ENCODE measurements at places on chromosomes 7 and 10.

- no peak for DNase-seq
Observed at GRCh38 chr7:21358648-21359047, 69.2 kb upstream of the SP4 start.

GRCh38 chr10:106619346-106619745 is 545.2 kb downstream of the SORCS1 start:
- no peak for DNase-seq

DNA sequence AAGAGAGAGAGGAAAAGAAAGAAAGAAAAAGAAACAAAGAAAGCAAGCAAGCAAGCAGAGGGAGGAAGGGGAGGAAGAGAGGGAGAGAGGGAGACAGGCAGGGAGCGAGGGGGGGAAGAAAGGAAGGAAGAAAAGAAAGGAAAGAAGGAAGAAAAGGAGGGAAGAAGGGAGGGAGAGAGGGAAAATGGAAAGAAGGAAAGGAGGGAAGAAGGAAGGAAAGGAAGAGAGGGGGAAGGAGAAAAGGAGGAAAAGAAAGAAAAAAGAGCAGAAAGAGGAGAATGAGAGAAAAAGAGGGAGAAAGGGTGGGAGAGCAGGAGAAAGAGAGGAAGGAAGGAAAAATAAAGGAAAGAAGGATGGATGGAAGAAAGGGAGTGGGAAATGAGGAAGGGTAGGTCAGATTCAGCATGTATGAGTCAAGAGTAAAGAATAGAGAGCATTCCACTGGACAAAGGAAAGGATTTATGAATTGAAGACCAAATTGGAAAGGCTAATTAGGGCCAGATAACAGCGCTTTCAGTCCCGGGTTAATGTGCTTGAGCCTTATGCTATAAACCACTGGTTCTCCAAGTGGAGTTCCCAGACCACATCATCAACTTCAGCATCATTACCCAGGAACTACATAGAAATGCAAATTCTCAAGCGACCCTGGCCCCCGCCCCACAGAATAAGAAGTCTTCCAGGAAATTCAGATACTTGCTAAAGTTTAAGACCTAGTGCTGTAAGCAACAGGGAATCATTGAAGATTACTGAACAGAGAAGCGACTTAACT is 85.1 kb downstream of the C10orf90 start:
- DNase-seq = no peak

- peak; percentile 60 for DNase-seq
Observed at GRCh38 chr7:39950473-39951225, 593 bp downstream of the CDK13 start.

DNA sequence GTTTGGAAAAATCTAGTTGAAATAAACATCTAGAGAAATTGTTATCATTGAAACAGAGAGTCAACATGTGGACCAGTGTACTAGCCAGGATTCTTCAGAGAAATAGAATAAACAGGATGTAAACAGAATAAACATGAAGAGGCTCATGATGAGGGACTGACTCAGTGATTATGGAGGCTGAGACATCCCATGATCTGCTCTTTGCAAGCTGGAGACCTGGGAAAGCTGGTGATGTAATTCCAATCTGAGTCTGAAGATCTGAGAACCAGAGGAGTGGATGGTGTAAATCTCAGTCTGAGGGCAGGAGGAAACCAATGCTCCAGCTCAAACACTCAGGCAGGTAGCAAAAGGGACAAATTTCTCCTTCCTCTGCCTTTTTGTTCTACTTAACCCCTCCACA is 62.9 kb upstream of the FAM180A start:
- DNase-seq = no peak

DNA sequence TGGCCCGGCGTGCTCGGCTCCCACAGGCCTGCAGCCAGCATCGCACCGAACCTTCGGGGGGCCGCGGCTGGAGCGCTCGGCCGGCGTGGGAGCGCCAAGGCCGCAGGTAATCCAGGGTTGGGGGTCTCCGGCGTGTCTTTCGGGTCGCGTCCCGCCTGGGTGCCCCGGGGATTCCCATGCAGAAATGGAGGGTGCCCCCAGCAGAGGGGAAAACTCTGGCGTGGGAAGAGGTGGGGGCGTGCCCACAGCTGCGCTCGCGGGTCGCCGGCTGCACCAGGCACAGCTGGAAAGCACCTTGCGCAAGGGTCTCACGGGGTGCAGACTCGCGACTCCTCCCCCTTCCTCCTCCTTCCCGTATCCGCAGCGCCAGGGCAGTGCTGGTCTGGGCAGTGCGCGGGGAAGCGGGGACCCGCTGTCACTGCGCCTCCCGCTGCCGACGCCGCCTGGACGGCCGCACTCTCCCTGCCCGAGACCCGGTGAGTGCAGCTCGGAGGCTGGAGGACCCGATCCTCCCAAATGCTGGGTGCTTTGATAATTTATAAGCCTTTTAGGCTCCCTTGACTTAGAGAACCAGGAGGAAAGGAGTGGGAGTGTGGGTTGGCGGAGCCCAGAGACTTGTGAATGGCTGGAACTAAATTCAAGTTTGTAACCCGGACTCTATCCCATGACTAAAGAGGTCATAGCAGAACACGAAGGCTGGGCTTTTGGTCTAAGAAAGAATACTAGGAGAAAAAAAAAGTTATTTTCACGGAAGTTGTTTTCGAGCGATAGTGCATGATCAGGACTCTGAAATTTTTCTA is 489 bp downstream of the MAP3K8 start:
- DNase-seq = peak; percentile 66

DNA sequence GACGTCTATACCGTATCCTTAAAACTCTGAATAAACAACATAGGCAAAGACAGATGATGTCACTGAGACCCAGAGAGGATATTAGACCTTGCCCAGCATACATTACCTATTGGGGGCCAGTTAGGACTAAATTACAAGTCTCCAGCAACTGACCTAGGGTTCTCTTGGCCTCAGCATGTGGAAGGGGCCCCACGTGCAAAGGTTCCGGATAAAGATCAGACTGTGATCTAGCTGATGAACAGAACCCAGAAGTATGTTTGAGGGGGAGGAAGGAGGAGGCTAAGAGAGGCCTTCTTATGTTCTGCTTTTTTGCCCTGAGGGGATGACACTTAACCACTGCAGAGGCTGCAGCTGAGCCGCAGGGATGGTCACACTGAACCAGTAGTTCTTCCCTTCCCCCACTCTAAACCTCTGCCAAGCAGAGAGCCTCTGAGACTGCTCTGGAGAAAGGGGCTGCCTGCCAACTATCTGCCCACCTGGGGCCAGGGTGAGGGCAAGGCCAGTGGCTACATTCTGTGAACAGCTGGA is 24.0 kb upstream of the KMT2C start:
- DNase-seq = no peak

DNA sequence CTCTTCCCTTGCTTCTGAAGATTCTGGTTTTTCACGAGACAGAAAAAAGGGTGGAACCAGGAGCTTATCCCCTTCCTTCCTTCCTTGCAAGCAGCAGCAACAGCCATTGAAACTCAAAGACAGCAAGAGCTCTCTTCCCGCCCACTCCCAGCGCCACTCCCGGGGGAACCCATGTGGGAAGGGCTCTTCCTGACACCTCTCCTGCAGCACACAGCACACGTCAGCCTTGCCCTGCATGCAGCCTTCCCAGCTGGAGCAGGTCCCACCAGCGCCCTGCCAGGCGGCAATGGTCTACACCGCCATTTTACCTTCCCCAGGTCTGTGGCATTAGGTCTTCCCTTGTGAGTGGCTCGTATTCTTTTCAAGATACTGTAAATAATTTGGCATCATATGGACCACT is 161.8 kb downstream of the MGMT start:
- no peak for DNase-seq

DNA sequence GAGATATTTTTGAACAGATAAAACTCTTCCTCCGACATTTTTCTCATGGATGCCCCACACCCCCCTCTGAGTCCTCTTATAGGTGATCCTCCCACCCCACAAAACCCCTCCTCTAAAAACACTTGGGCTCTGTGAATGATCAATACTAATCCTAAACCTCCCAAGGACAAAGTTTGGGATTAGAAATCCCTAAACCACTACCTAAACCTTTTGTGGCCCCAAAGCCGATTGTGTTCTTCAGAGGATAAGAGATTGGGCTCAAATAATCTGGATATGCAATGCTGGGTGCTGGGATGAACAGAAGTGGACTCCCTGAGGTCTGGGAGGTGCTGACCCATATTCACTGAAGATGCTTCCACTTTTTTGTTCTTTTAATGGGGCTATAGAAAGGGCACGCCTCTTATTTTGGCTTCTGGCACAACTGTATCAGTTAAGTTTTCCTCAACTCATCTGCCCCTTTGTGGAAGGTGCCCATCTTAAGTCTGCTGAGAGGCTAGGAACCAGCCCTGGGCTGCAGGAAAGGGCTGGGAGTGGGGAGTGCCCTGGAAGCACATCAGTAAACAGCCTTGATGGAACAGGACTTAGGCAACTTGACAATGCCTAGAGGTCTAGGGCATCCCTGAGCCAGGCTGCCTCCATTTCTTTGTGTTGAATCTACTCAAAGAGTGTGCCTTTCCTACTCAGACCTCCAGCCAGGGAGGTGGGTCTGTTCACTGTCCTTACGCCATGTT is at the start of gene OPN1SW:
OPN1SW (minus strand) TSS at position 51 of the 731 bp plus-strand sequence; CDS start at position 38, 13 bp downstream.
- no peak for DNase-seq

DNA sequence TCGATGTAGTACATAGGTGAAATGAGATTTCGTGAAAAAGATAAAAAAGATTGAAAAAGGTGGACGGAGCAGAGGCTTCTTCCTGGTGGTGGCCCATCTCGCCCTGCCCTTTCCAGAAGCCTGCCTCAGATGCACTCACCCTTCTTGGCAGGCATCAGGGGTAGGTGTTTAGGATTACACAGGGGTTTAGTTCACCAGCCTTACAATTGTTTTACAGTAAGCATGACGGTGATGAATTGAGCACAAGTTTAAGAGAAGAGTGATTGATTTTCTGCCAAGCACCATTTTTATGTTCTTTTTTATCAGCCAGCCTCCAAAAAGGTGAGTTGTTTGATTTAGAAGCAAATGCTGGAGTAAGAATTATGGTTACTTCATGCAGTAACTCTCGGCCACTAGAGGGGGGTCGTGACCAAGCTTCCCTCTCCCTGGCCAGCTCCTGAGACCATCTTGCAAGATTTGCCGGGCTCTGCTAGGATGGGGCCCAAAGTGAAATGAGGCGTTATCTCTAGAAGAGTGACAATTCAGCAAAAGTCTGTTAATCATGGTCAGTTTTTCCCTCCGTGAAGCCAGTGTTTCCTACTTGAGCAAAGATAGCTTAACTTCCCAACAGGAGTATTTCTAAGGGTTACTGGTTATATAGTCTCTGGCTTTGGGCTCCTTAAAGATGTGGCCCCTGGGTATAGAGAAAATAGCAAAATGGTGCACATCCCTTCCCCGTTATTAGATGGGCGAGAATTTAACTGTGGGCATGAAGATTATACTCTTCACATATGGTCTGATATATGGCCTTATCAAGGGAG is 228.8 kb downstream of the BMPER start:
- DNase-seq = peak; percentile 83

GRCh38 chr7:73718438-73718881 is 1.0 kb downstream of the STX1A start:
- no peak for DNase-seq

DNA sequence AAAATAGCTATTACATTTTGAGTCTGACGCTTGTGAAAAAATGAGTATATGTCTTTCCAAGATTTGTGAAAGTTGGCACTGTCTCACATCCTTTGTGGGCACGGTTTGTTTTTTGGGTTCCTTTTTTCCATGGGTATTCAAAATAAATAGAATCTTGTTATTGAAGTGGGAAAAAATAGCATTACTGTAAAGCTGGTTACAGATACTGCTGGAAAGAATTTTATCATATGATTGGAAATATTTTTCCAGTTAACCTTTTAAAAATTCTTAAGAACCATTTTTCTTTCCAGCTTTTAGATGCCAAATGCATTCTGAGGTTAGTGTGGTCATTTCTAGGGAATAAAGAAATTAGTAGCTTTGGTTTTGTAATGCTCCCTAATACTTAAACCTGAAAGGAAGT is 11.4 kb downstream of the NET1 start:
- no peak for DNase-seq

GRCh38 chr10:1968257-1969033 is 231.1 kb upstream of the ADARB2 start:
- DNase-seq = no peak

DNA sequence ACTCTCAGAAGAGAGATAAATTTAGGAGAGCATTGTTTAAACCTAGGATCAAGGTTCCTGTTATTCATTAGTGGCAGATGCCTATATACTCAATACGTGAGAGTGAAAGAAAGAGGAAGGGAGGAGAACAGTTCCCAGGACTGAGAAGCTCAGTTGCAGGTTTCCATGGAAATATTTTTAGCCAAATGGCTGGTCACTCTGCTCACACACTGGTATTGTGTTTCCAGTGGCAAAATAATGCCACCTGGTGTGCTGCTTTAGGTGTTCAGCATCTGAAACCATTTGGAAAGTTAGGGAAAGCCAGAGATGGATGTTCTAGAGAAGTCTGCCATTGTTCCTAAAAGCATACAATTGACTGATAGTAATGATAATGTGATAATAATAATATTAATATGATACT is 827.7 kb downstream of the SORCS3 start:
- DNase-seq = no peak

DNA sequence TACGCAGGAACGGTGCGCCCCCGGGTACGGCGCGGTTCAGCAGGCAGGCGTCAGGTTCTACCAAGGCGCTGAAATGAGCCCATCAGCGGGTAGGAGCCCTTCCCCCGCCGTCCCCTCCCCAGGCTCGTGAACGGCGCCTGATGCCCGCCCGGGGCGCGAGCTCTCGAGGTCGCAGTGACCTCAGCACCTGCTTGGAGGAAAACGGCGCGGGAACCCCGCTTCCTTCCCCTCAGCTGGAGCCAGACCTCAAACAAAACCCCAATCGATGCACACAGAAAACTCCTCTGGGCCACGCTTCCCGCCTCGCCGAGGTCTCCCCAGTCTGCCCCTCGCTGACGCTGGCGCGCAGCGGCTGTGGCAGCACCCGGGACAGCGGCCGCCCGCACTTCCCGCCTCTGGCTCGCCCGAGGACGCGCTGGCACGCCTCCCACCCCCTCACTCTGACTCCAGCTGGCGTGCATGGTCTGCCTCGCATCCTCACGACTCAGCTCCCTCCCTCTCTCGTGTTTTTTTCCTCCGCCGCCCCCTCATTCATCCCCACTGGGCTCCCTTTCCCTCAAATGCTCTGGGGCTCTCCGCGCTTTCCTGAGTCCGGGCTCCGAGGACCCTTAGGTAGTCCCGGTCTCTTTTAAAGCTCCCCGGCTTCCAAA is 514 bp upstream of the GAD2 start:
- peak; percentile 79 for DNase-seq

DNA sequence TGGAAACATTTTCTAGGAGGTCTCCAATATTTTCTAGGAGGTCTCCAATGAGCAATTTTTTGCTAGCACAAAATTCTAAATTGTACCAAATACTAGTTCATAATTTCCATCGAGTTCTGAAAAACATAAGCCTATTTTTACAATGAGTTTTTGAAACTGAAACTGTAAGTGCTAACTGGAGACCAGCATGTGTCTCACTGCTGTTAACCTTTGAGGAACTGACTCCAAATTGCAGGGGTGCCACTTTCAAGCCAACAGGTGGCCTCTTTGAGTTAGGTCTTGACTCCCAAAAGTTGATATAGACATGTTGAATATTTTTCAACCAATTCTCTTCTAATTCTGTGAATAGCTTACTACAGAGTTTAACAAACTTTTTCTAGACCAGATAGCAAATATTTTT is 58.8 kb downstream of the CAV1 start:
- no peak for DNase-seq

Data from endothelial cell (in vitro differentiated cells).